ENCODE measurements at places on chromosomes 3 and 15.

DNA sequence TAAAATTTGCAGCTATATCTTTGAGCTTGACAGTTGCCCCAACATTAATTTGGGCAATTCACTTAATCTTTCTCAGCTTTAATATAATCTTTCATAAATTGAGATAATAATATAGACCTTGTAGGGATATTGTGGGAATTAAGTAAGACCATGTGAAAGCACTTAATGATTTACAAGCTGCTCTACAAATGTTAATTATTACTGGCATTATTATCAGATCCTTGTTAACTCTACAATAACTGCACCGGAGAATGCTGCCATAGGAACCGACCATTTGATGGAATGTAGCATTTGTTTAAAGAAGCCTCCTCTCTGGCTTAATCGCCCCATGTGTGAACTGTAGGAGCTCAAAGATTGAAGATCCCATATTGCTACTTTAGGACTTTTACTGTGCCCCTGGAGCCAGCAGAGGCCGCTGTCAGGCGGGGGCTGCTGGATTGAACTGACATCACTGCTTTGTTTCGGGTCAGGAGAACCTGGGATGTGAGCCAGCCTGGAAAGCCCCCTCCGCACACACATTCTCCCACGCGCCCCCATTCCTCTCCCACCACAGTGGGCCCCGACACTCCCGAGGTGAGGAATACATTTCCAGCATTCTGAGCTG is 154.2 kb upstream of the TNIK start:
- DNase-seq: no peak

DNA sequence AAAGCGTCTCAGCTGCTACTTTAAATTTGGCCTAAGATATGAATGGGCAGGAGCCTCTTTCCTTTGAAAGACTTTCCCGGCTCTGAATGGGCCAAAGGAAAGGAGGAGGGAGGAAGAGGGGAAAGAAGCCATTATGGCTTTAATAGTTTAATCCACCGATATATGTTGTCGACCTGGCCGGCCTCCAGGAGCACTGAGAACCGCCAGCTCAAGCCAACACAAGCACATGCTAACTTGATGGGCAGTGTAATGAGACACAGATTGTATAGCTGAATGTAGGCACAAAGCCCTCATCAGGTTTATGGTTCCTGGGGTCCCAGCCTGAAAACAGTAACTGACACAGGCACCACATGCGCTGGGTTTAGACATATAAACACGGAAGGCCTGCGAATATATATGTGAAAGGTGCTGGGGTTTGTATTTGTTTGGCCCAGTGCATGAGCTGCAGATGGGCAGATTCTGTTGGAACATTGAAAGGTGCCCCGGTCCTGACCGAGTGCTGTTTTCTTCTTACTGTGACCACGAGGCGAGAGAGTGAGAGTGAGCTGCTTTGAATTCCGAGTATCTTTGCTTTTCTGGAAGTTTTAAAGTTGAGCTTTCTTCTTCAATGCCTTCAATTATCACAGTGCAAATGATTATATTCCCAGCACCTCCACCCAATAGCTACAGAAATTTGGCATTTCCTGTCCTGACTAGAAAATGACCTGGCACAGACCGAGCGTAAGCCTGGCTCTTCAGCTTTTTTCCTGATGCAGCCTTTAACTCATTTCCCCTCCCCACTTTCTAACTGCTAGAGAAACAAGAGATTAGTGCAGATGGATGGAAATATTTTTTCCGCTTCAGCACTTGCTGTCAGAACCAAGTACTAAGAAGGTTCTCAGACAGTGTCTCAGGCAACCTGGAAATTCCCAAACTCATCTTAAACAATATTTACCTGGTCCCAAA is 267.3 kb downstream of the RORA start:
- no peak for DNase-seq

DNA sequence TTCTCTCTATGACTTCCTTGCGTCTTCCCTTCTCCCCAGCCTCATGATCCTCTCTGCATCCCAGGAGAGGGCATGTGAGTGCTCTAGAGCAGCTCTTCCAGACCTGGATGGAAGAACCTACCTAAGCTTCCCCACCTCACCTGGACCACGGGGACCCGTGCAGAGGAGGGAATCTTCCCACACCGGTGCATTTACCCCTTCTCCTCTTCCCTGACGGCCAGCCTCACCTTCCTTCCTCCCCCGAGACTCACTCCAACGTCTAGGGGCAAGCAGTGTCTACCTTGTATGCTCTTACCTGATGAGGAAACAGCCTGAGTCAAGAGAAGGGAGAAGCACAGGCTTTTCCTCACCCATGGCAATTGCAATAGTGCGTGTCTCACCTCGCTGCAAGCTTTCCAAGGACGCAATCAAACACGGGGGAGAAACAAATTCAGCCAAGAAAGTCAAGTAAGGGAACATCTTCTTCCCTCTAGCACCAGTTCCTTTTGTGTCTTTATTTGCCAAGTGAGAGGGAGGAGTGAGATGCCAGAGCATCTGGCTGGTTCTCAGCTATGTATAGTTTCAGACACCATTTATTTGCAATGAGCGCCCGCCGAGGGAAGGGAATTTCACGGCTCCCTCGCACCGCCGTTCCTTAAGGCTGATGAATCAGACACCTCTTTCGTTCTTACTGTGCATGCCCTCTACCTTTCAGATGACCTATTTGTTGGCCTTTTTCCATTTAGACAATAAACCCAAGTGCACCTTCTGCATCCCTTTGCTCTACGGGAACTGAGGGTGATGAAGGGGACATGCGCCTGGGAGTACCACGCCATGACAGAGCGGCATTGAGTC is 1.8 kb upstream of the CCR9 start:
- DNase-seq: no peak

DNA sequence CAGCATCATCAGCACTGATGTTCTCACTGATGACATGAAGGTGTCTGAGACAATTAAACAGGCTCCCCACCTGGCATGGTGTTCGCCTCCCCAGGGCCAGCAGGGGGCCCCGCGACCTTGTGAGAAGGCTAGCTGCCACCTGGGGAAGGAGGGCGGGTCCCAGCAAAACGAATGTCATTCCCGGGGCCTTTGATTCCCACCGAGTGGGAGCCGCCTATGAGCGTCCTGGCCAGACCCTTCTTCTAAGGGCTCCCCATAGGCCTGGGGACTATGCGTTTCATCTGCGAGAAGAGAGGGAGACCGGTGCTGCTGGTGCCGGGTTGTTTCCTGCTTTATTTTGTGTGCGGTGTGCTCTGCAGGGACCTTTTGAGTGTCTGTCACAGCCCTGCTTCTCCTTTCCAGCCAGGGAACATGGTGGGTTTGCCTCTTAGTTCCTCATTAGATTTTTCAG is 20.5 kb upstream of the MINDY4B start:
- no peak for DNase-seq

- DNase-seq: peak; percentile 31
These were observed 90.8 kb downstream of the MCTP2 start for GRCh38 chr15:94322141-94322540.

All from stromal cell of bone marrow (primary cell).